AG08396 (cell line): ENCODE measurements at places on chromosomes 4 and X.

- no peak for DNase-seq
These were observed 194.4 kb upstream of the ANK2 start for GRCh38 chr4:112855058-112855457.

GRCh38 chr4:24642981-24643547 lies 58.7 kb upstream of the DHX15 start:
- DNase-seq, result peak; percentile 43

GRCh38 chrX:110041980-110042379 lies 39.1 kb downstream of the TMEM164 start:
- DNase-seq, result no peak

- peak; percentile 12 for DNase-seq
These were observed 26.4 kb upstream of the LRCH2 start for GRCh38 chrX:115260330-115260729.

- DNase-seq, result peak; percentile 1
These were observed 73.4 kb upstream of the HGFAC start for GRCh38 chr4:3368334-3368733.

DNA sequence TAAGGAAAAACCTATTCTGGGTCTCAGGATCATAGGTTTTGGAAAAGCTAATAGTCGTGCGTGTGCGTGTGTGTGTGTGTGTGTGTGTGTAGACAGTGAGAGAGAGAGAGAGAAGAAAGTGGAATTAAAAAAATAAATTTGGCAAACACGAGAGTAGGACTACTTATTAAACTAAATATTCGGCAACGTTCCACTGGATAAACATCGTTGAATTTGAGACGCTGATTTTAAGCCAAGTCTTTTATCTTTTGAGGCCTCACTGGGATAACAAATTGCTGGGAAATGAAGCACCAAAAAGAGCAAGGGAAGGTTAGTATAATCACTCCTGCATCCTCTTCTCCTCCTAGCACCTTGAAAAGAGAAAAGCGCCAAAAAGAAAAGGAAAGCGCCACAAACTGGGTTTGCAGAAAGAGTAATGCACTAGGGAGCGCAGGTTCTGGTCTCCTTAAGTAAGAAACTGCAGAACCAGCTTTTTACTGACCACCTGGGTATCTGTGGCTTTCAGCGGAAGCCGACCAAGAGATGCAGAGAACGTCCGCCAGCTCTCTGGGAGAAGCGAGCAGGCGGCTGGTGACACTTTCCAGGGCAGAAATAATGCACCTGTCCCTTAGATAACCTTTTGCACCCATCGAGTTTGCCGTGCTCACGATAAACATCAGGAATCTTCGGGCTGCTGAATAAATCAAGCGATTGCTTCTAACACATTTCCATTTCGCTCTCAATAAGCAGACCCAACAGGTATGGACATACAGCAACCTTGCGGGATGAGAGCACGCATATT lies 3.4 kb downstream of the ATOH1 start:
- DNase-seq, result no peak

GRCh38 chrX:25022499-25023325 lies 6.9 kb upstream of the ARX start:
- DNase-seq, result no peak

DNA sequence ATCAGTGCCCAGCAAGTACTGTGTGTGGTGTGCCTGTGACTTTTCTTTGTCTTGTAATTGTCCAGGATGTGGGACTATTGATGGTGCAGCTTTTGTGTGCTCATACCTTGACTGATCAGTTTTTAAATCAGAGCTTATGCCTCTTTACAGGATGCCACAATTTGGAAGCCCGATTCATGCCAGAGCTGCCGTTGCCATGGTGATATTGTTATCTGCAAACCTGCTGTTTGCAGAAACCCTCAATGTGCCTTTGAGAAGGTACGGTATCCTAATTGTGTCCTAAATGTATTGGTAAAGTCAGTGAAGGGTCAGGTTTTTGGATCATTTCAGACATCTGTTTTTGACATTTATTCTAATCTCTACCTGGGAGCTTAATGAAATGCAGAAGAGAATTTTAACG lies 180.2 kb downstream of the FRAS1 start:
- DNase-seq, result no peak

- DNase-seq, result no peak
These were observed 145.8 kb upstream of the SFRP2 start for GRCh38 chr4:153934688-153935017.

DNA sequence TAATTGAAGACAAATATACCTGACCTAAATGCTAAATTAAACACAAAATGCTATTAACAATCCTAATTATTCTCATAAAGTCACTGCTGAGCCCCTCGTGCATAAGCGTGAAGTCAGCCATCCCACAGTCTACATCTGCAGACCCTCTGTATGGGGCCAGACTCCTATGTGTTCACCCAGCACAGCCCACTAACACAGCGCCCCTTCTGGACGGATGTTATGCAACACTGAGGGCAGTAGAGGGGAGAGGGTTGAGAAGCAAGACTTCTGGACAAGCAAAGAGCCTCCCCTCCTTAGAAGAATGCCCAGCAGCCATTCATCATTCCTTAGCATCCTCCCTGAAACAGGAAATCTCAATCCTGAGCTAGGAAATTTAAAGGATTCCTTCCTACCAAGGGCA lies 7.9 kb downstream of the TRPC3 start:
- no peak for DNase-seq

DNA sequence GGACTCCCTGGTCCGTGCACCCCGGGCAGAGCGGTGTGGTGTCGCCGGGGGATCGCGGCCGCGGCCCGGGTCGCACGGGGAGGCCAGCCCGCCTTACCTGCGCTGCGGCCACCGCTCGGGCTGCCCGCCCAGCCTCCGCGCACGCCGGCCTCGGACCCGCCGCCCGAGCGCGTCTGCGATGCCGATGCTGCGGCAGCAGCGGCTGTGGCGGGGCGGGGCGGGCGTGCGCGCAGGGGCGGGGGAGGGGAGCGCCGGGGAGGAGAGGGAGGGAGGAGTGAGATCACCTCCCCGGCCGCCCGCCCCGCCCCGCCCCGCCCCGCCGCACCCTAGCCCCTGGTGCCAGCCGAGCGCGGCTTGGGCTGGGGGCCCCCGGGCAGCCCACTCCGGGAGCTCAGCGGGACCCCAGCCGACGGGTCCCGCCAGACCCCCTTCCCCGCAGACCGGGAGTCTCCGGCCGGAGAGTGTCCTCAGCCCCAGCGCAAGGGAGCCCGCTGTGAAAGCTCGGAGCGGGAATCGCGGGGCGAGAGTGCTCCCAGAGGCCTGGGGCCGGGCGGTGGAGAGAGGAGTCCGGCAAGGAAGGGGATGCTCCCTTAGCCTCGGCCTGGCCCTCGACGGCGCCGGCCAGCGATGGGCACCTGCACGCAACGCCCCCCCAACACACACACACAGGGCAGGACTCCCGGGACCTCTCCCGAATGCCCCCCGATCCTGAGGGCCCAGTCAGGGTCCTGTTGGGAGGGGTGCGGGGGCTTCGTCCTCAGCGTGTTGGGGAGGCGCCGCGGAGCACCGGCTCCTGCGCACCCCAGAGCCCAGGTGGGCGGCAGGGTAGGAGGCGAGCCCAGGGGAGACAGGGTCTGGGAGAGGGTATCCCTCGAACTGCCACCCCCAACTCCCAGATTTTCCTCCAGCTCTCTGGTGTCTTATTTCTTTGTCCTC lies at the start of gene L1CAM:
L1CAM (minus strand) TSS at position 206 of the 936 bp plus-strand sequence. CDS start 10,337 bp downstream, outside the sequence.
- DNase-seq, result peak; percentile 52

DNA sequence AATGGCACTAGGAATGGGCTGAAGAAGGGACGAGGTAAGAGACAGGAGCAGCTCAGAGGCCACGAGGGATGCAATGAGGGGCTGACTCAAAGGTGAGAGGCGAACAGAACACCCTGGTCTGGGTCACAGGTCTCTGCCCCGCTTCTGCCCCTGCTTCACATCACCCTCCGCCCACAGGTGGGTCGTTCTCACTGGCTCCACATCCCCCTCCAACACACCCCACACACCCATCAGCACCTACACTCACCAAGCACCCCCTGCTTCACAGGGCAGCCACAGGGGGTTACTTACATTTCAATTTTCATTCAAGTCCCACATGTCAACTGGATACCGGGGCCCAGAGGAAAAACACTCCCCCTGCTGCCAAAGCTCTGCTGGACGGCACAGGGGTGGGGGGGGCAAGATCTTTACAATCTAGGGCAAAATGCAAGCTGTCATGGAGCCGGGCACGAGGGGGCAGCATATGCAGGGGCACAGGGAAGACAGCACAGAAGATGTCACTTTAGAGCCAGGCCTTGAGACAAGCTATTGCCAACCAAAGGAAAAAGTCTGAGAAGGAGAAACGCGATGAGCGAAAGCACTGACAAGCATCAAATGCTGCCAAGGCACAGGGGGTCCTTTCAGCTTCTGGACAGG lies 94.0 kb downstream of the AFAP1 start:
- no peak for DNase-seq

DNA sequence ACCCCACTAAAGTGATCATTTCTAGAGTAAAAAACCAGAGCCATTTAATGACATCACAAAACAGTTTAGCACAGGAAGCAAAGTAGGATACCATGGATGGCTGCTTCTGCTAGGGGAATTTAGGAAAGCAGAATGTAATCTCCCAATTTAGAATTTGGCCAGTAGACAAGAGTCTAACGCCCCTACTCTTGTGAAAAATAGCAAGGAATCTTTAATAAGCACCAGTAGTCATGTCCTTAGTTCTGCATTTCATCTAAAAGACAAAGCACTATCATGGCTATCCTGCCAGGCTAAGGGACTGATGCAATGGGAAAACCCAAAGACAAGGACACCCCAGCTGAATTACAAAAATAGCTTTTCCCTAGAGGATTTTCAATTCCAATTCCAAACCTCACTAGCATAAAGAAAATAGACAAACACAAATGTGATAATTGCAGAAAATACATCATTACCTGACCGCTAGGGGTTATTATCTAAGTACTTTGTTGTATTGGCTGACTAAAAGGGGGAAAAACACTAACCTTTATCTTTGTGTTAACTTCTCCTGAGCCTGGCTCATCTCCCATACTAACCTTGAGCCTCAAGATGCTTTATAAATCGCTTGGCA lies 2.6 kb upstream of the AMMECR1 start:
- no peak for DNase-seq

DNA sequence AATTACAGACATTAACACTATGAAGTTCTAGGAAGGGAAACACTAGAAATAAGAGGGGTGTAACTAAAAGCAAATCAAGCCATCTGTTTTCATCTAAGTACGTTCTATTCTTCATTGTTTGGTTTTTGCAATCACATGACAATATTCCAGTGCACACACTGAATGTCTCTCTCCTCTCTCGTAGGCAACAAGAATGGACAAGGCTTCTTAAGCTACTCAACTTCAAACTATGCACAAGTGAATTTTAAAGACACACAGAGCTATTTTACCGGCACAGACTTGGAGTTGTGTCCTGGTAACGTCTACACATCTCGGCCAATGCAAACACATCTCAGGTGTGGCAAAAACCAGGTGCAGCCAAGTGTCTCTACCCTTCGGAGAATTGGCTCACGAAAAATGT lies 173.3 kb downstream of the PRKX start:
- DNase-seq, result no peak

GRCh38 chrX:97372001-97372766 lies 488.5 kb downstream of the RPA4 start:
- DNase-seq, result no peak

DNA sequence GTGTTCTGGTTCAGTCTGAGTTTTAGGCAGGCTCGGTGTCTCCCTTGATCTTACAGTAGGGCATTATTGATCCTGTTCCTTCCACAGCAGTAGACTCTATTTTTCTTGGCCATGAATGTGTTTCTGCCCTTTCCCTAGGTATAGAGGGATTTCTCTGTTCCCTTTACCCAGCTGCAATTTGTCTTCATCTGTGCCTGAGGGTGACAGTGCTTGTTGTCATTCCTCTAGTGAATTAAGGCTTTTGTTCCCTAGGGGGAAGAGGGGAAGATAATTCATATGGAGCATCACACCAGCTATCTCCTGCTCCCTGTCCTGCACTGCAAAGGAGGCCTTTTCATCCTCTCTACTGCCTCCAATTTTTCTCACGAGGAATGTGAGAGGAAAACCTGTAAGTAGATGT lies 39.7 kb upstream of the CXorf51A start:
- no peak for DNase-seq

DNA sequence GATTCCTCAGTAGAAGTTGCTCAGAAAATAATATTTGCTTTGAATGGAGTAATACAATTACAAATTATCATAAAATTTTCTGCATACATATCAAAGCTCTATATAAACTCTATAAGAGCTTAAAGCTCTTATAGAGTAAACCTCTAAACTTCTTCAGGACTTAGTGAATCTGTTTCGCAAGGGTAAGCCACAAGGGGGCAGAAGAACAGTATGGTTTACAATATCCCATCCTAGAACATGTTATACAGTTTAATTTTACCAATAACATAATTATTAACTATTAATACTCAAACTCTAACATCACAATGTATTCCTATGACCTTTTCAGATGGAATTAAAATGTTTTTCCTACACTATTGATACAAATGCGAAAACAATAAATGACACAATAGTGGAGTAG lies 33.8 kb upstream of the SPANXN1 start:
- DNase-seq, result no peak

GRCh38 chr4:78569306-78569821 lies 17.8 kb downstream of the ANXA3 start:
- peak; percentile 58 for DNase-seq

GRCh38 chr4:32672359-32672758 lies 1952.2 kb downstream of the PCDH7 start:
- no peak for DNase-seq

GRCh38 chr4:185359767-185360446 lies 35.8 kb downstream of the LRP2BP start:
- DNase-seq, result no peak

DNA sequence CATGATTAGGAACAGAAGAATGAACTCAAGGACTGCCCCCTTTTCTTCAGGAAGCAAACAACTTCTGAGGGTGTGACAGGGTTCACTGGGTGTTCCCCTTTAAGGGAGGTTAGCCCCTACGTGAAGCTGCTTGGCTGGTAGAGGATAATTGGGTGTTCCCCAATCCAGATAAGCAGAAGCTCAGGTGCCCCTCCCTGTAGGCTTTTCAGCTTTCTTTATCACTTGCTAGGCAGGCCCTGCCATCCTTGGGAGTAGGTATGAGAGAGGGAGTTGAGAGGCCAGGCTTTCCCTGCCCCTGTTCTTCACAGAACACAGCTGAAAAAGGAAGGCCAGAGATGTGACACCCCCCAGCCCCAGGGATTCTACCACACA lies 44.2 kb downstream of the RTL9 start:
- no peak for DNase-seq

GRCh38 chr4:175253184-175253902 lies 335.2 kb downstream of the ADAM29 start:
- no peak for DNase-seq

DNA sequence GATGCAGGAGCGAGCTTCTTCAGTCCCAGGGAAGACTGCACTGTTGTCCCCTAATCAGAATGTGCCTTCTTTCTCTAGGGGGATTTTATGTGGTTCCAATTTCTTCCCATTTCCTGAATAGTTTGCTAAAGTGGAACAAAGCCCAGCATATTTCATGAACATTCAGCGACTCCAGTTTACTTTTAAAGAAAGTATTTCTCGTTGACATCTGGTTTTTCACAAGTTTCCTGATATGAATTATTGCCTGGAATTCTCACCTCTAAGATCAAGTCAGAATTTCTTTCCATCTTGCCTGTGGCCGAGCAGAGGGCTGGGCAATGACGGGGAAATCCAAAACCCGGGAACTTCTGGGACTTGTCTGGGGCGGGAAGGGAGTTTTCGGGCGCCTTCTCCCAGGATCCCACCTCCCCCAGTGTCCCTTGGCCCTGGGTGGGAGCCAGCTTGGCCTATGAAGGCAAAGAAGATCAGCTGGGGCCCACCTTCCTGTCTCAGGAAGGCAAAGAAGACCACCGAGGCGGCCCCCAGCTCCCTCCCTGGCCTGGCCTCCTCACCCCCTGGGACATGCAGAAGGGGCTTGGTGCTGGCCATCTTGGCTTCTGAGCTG lies 15.4 kb downstream of the SORCS2 start:
- DNase-seq, result no peak
